ENCODE measurements at places on chromosomes 3 and 15.
A peak's percentile ranks its signal among the peaks of the same experiment; 100 is the strongest.

GRCh38 chr15:89436560-89437311 lies 59.6 kb downstream of the RHCG start:
- no peak for DNase-seq

DNA sequence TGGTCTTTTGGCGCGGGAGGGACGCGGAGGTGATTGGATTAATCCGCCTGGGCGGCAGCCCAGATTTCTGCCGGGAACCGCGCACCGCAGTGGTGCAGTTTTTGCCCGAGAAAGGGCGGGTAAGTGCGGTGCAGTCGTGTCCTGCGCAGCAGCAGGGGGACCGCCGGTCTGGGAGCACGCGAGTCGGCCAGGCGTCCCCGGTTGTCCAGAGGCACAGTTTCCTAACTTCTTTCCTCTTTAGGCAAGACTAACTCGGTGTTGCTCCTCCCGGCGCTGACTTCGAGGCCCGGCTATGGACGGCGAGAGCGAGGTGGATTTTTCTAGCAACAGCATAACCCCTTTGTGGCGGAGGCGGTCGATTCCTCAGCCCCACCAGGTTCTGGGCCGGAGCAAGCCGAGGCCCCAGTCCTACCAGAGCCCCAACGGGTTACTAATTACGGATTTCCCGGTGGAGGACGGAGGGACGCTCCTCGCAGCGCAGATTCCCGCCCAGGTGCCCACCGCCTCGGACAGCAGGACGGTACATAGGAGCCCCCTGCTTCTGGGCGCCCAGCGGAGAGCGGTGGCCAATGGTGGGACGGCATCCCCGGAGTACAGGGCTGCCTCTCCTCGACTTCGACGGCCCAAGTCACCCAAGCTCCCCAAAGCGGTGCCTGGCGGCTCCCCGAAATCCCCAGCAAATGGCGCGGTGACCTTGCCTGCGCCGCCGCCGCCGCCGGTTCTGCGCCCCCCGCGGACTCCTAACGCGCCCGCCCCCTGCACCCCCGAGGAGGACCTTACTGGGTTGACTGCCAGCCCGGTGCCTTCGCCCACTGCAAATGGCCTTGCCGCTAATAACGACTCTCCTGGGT lies 736 bp downstream of the ARHGEF26 start:
- DNase-seq, result no peak

DNA sequence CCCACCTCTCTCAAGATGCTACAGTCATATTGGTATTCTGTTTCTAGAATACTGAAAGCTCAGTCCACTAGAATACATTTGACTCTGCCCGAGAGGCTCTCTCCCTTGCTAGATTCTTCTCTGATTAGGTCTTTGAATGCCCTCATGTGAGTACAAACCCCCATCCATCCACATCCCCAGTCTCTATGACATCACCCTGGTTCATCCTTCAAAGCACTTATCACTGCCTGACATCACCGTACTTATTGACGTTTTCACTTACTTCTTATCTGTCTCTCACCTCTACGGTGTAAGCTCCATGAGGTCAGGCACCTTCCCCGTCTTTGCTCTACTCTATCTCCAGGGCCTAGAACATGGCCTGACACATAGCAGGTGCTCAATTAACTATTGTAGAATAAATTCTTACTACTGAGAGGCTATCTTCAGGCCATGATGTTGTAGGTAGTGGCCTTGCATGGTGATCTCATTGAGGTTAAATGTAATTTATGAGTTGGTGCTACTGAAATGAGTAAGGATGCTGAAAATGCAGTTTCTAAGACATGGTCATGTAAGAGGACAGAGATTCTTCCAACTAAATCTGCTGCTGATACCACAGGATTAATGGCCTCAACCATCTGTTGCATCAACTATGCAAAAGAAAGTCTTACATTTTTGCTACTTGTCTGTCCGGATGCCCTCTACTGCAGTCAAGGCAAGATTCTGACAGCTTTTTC lies 26.8 kb downstream of the EOGT start:
- DNase-seq, result no peak

GRCh38 chr3:181735911-181736310 lies 24.2 kb downstream of the SOX2 start:
- DNase-seq, result no peak

- peak; percentile 74 for DNase-seq
Observed at GRCh38 chr15:77496715-77497109, 76.0 kb downstream of the HMG20A start.

GRCh38 chr3:143203848-143204247 lies 84.3 kb downstream of the CHST2 start:
- DNase-seq, result no peak

GRCh38 chr3:57985176-57985983 lies 22.8 kb upstream of the FLNB start:
- DNase-seq, result no peak

GRCh38 chr3:64773137-64773536 lies 85.3 kb upstream of the ADAMTS9 start:
- no peak for DNase-seq

DNA sequence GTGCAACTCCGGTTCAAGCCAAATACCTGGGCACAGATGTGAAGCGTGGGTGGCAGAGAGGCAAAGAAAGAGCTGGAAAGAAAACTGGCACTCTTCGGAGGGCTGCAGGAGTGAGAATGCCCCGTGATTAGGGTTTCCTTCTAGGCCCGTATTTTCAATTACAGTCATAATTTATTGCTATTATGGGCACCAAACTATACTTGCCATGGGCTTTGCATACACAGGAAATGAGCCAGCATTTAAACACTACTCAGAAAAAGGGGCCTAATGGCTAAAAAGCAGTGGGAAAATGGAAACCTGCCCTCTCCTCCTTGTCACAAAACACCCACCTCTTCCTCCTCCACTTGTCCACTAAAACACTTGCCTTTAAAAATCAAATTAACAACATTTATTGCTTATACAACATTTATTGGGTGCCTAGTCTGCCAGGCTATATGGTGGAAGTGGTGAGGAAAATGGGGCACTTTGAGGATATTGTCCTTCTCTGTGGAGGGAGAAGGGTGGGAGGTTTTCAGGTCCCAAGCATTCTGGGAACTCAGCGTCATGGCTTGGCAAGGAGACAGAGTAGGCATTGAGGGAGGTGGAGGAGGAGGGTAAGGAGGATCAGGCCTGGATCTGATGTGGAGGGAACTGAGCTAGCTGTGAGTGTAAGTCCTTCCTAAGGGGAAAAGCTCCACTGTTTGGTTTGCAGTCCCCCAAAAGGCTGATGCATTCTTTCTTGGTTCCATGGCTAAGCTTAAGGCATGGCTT lies 160.9 kb downstream of the SLCO3A1 start:
- no peak for DNase-seq

DNA sequence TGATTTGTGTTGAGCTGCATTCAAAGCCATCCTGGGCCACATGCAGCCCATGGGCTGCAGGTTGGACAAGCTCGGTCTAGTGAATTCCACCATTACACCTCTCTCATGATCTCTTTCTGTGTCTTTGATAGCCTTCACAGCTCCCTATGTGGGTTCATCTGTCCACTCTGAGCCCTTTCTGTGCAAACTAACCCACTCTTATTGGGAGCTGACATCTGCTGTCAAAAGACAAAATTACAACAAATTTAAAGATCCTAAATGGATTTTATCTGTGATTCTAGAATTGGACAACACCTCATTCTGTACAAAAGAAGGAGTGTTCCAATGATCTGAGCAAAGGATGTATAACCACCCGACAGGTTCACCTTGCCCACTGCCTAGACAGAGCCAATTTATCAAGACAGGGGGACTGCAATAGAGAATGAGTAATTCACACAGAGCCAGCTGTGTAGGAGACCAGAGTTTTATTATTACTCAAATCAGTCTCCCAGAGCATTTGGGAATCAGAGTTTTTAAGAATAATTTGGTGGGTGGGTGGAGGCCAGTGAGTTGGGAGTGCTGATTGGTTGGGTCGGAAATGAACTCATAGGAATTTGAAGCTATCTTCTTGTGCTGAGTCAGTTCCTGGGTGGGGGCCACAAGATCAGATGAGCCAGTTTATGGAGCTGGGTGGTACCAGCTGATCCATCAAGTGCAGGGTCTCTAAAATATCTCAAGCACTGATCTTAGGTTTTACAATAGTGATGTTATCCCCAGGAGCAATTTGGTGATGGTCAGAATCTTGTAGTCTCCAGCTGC lies 2.6 kb upstream of the XYLB start:
- no peak for DNase-seq

GRCh38 chr3:30281526-30281925 lies 324.9 kb upstream of the TGFBR2 start:
- no peak for DNase-seq

GRCh38 chr3:6862880-6863195 lies 1.9 kb downstream of the GRM7 start:
- no peak for DNase-seq

DNA sequence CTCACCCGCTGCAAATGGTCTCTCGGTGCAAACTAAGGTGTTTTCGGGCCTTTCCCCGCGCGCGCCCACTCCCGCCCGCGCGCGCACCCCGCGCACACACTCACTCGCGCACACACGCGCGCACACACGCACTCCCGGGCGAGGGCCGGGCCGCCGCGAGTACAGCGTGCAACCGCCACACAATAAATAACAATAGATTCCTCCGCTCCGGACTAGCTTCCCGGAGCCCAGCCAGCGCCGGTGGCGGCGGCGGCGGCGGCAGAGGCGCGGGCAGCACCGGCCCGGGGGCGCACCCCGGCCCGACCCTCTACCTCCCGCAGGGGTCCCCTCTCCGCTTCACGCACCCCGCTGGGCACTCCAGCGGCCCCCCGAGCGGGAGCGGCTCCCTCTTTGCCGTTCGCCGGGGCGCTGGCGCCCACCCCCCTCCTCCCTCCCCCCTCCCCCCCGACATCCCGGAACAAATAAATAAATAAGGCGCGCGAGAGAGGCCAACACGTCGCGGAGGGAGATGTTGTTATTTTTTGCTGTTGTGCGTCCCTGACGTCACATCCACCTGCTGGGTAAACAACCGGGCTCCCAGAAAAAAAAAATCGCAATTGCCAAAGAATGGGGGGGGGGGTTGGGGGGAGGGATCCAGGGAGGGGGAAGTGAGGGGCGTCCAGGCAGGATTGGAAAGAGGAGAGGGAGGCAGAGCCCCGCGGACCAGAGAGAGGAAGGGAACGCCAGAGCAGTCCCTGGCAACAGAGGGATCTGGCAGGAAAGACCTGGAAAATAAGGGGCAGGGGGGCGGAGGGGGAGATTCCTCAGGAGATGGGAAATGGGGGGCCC lies at the start of gene FOXP1:
Gene FOXP1, minus strand, starts transcription at position 163 of the 828 bp plus-strand sequence. CDS start 385,347 bp downstream, outside the sequence.
- no peak for DNase-seq

- DNase-seq, result no peak
Observed at GRCh38 chr3:8472549-8472948, 29.1 kb upstream of the LMCD1 start.

GRCh38 chr3:190435618-190436017 lies 14.1 kb downstream of the TMEM207 start:
- no peak for DNase-seq

DNA sequence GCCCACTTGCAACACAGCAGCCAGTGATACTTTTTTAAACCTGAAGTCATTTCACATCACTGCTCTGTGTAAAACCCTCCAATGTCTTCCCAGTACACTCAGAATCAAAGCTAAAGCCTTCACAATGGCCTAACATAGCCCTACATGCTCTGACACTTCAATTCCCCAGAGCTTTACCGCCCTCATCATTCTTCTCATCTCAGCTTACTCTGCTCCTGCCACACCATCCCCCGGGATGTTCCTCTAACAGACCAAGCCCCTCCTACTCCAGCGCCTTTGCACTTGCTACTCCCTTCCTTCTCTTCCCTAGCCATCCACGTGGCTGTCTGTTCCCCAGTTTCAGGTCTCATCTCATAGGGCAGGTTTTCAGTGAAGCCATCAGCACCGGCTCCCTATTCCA lies 194.0 kb downstream of the SSR3 start:
- no peak for DNase-seq

Measured in smooth muscle cell of the brain vasculature (primary cell).